ENCODE measurements at places on chromosomes 7 and 10.

DNA sequence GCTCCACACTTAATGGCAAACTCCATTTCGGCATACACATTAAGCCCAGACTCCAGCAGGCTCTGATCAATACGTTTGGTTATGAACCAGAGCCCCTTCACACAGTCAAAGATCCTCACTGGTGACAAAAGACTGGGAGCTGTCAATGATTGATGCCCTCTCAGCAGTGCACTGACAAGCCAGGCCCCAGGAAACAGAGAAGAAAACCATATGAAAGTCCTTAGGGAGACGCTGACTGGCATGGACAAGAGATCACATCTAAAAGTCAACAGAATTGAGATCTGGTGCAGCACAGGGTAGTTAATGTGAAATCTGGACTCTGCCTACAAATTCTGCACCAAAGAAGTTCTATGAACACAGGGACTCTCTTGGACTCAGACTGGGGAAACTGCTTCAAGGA, 600.9 kb upstream of the NRP1 start:
- DNase-seq = no peak

- DNase-seq = no peak
Measured at GRCh38 chr7:63087575-63088190, 911.0 kb upstream of the ZNF722 start.

DNA sequence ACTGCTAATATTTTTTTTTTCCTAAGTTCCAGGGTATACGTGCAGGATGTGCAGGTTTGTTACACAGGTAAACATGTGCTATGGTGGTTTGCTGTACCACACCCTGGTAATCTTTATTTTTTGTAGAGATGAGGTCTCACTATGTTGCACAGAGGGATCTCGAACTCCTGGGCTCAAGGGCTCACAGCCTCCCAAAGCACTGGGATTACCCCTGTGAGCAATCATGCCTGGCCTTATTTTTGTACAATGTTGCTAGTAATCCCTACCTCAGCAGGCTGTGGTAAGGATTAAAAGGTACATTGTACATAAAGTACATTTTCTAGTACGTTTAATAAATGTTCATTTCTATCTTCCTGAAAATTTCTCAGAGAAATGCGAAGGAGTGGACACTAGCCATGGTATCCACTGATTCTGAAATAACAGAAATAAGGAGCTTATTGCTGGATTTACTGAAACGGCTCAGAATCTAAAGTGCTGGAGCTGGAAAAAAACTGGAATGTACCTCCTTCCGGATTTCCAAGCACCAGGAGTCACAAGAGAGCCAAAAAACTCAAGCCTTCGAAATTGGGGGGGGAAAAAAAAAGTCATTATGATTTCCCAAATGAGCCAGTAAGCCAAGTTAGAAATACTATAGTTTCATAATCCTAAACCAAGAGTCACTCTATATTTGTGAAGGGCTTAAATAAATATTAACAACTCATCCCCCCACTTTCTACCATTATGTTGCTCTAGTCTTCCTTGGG, 69.6 kb downstream of the NT5C2 start:
- DNase-seq = no peak

DNA sequence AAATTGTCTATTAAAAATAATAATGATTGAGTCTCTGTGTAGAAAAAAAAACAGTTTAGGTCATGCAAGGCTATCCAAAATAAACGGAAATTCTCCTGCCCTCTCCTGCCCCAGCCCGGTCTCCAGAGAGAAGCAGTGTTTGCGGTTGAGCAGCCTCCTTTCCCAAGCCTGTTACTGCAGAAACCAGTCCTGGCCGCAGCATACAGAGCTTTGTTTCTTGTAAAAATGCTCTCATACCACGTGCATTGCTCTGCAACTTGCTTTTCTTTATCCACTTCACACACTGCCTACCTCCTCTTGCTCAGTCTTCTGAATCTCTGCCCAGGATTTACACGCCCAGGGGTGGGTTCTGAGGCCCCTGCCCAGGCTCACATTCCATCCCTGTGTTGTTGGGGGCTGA, 34.4 kb upstream of the CUL1 start:
- no peak for DNase-seq

DNA sequence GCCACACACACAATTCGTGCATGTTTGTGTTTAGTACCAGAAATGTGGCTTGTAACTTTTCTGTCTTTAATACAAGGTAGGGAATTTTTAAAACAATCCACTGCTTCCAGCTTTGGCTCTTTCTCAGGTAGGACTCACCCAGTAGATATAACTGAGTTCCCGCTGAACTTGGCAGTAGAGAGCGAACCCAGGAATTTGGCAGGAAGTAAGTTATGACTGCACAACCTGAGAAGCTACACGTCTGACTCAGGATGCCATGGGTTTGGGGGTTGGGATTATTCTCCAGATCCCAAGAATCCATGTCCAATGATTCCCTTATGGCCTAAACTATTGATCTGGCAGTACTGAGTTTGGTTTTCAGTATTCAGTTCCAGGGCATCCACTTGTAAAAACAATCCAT, 499.7 kb downstream of the CALN1 start:
- DNase-seq = no peak

- no peak for DNase-seq
Measured at GRCh38 chr7:110347081-110347480, 743.8 kb upstream of the LRRN3 start.

GRCh38 chr10:5888843-5889623, 660 bp downstream of the ANKRD16 start:
- DNase-seq = no peak

GRCh38 chr7:105084581-105084980, 70.6 kb downstream of the KMT2E start:
- no peak for DNase-seq

DNA sequence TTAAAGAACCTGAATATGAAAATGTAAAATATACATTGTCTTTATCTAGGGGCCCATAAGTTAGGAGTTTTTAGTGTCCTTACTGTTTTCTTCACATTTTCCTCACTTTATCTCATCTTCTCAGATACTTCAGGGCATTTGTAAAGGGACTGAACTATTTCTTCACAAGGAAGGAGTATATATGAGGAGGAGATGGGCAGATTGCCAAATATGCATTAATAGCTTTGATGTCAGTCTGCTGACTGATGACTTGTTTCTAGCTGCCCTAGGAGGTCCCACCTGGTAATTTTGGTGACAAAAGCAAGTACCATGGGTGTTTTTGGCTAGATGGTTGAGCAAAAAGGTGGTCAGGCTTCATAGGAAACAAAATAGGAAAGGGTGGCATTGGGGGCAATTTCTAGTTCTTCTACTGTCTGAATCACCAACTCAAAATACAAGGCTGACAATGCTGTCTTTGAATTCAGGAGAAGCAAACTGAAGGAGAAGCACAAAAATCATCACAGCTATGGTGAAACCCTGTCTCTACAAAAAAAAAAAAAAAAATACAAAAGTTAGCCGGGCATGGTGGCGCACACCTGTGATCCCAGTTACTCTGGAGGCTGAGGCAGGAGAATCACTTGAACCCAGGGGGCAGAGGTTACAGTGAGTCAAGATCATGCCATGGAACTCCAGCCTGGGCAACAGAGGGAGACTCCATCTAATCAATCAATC, 10.4 kb upstream of the STRIP2 start:
- no peak for DNase-seq

DNA sequence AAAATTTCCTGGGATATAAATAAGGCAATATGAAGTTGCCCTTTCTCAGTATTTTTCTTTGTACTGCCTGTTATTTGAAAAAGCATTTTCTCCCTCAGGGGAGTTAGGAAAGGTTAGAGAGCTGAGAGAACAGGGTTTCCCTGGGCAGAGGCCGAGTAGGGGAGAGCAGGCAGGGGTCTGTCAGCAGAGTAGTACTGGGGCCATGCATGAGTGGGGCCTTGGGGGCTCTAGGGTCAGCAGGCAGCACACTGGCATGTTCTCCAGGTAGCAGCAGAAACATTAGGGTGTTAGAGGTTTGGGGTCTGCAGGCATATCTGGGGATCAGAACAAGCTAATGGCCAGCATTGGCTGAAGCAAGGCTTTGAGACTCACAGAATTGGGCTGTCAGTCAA, 56.4 kb downstream of the KLRG2 start:
- no peak for DNase-seq

DNA sequence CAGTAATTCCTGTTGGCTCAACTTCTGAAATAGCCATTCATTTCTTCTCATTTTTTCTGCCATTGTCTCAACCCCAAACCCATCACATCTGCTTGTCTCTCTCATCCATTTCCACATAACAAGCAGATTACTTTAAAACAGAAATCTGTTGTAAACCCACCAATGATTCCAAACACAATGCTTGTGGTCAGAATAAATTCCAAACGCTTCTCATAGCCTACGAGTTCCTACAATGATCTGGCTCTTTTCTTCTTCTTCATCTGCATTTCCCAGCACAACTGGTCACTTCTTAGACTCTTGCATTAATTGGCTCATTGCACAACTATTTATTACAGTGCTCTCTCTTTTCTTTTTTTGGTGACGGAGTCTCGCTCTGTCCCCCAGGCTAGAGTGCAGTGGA, 364.1 kb downstream of the GATA3 start:
- no peak for DNase-seq

DNA sequence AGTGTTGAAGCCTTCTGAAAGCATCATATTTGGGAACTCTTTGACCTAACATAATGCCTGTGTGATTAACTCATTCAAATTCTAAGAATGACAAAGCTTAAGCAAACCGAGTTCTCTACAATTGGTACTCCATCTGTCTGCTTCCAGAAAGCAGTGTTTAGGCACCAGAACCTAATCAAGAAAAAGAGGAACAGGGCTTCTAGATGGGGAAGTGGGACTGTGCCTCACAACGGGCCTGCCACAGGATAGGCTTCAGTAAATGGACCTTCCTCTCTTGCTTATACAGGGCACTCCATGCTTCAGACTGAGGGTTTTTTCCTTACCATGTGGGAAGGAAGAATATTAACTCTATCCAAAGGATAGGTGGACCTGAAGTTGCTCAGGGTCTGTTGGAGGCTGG, 808.1 kb downstream of the XPNPEP1 start:
- no peak for DNase-seq

GRCh38 chr7:98958968-98959367, 80.6 kb downstream of the TRRAP start:
- DNase-seq = no peak

GRCh38 chr7:129341212-129341611, 93.0 kb upstream of the STRIP2 start:
- DNase-seq = no peak

DNA sequence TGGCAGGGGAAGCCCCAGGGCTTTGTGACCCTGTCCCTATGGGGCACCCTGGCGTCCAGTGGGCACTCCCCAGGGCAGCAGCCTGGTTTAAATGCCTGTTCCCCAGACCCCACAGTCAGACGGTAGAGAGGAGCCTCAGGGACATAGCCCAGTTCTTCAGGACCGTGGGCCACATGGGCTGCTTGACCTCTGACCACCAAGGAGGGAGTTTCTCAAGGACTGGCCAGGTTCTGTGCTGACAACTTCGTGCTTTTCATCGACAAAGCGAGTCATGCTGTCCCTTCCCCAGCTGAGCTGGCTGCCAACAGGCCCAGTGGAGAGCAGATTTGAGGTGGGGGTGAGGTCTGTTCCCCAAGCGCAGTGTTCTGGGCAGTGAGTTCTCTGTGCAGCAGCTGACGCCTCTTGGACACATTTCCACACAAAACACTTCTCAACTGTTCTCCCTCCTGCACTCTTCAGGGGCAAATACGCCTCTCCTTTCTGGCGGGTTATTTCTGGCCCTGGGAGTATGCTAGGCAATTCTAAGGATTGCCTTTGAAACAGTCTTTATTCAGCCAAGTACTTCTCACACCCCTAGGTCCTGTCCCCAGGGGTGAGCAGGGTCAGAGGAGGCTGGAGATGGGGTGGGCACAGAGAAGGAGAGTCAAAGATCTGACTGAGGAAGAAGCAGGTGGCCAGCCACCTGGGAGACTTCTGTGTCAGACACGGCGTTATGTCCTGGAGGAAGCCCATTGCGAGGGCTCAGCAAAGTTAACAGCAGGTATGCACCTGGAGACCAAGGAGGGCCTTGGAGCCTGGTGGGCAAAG, 57.3 kb upstream of the CAMK2B start:
- no peak for DNase-seq

DNA sequence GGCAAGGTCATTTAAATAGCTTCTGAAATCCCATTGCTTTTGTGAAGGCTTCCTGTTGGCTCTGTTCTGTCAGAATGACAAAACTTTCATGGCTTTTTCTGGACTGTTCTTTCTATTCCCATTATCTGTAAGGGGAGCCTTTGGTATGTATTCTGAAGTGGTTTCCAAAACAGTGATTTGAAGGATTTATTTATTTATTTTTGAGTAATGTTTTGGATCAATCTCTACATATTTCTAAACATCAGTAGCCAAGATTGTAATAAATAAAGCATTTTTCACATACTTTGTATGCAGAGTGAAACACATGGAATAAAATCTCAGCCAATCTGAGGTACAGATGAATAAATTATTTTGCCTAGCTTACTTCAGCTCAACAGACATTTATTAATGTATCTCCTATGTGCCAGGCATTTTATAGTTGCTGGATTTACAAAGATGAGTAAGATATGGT, 121.1 kb downstream of the BBS9 start:
- DNase-seq = no peak

- no peak for DNase-seq
Measured at GRCh38 chr7:87886875-87887274, 10.6 kb downstream of the DBF4 start.

DNA sequence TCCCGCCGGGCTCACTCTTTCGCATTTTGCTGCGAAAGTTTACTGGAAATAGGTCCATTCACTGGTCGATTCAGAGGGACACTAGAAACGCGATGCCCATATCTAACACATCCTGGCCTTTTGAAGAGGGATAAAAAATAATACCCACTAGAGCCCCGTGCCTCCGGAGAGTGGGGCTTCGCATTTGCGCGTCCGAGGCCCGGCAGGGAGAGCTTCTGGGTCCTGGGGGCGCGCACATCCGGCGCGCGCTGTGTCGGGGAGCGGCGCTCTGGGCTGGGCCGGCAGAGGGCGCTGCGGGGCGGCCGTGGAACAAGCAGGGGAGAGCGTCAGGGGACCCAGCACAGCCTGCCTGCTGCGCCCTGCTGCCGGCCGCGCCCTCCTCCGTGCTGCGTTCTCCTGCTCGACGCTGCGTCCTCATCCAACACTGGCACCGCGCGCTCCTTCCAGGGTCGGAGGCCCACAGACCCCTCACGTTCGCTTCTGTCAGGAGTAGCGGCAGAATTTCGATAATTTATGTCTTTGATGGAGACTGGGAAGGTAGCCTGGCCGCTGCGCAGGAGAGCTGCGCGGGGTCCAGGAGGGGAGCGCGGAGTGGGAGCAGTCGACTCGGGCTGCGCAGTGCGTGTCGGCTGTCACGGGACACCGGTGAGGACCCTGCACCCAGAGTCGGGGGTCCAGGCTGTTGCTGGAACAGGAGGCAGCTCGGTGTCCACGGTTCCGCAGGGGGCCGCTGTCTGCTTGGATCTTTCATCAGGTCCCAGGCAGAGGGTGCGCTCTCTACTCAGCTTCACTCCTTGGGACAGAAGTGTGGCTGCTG, 41.5 kb upstream of the ZNF32 start:
- DNase-seq = no peak

All from NCI-H187 treated with DMSO at 0.1 percent for 48 hours (cell line).